ENCODE measurements at places on chromosomes 11 and 22.
A peak's percentile ranks its signal among the peaks of the same experiment; 100 is the strongest.

- DNase-seq = no peak
Observed at GRCh38 chr11:80925321-80925720, 1484.5 kb upstream of the TENM4 start.

- DNase-seq = no peak
Observed at GRCh38 chr11:4185561-4185960, 91.0 kb downstream of the RRM1 start.

- DNase-seq = peak; percentile 20
Observed at GRCh38 chr11:65500387-65501185, 1.7 kb downstream of the MALAT1 start.

- peak; percentile 75 for DNase-seq
Observed at GRCh38 chr11:92269021-92269420, 44.4 kb downstream of the FAT3 start.
